ENCODE measurements at places on chromosomes 4 and X. TPM values are rescaled to one million over a fixed set of nuclear protein-coding genes. Genes with fewer than 3 reads are reported as not detected.
A peak's percentile ranks its signal among the peaks of the same experiment; 100 is the strongest.

- no peak for DNase-seq
Measured at GRCh38 chr4:82230306-82230705, 143.5 kb downstream of the HNRNPD start.

Gene PALLD
- 0.63 TPM for polyA plus RNA-seq

Gene AMBN
- polyA plus RNA-seq = not detected

Gene NUDT6
- 2.3 TPM for polyA plus RNA-seq

GRCh38 chr4:109969087-109969486 is 56.4 kb downstream of the EGF start:
- no peak for DNase-seq

- no peak for DNase-seq
Measured at GRCh38 chrX:119235051-119235511, 1.0 kb upstream of the PGRMC1 start.

Gene CXorf49
- polyA plus RNA-seq = not detected

DNA sequence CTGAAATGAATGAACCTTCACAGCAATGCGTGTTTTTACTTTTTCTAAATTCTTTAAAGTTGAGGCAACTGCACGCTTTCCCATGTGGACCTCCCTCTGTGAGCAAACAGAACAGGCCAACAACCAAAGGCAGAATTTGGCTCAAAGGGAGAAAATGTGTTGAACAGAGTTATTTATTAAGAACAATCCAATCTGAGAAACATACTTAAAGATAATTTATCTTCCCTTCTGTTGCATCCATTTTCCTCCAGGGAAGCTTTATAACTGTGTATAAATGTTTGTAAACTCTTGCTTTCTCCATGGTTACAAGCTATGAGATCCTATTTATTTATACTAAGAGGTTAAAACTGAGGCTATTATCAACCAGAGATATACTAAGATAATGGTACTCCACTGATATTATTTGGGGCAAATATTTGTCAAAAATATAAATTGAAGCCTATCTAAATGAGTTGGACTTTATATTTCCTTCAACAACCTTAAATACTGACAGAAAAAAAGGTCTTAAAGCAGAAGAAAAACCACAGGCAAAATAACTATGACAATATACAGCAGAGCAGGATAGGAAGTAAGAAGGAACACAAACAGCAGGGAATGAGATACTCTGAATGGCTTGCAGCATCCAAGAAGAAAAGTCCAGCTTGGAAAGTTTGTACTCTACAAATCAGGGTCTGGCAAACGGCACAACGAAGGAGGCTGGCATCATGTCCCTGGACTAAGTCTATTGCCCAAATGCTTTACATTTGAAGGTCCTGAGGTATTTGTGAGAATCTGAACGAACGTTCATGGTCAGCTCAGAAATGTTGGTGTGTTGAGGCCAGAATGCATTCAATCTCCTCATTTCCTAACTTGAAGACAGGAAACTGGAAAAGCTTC is 663.2 kb upstream of the INTU start:
- no peak for DNase-seq

DNA sequence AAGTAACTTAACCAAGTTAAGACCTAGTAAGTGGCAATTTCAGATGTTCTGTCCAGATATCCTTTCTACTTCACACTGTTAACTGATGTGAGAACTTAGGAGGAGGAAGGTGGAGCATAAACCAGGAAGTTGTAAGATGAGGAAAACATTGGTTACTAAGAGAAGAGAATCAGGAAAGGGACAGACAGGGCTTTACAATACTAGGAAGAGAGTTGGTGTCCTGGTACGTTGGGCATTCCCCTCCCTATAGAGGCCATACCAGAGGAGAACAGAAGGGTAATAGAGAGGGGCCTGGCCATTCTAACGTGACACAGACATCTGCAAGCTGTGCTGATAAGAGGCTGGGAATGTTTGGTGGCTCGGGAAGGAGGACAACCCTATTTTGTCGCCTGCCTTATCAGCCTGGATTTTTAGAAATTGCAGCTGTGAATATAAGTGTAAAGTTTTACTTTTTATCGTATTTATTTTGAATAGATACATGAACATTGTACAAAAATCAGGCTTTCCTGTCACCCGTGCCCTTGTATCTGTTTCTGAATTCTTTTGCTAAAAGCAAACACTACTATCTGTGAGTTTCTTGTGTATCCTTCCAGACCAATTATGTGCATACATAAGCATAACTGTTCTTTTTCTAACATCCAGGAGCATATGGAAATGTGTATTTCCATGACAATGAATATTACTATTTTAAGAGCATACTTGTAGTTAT is 53.5 kb upstream of the HPRT1 start:
- no peak for DNase-seq

- DNase-seq = no peak
Measured at GRCh38 chr4:103050736-103051436, 25.7 kb downstream of the SLC9B2 start.

Gene LIMCH1
- not detected for polyA plus RNA-seq

DNA sequence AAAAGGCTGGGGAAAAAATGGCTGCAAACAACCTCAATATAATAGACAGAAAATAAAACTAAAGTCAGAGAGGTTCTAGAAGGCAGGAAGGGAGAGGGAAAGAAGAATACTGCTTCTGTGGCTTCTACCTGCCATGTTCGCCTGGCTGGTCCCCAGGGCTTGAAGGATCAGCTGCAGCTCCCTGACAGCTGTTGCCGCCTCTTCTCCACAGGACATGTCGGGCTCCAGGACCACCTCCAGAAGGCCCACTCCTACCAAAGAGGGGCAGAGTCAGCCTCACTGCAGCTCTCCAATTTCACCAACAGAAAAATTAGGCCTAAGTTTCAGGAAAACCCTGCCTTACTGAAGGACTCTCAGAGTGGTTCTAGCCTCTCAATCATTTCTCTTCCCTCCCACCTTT is 44.9 kb downstream of the GATB start:
- DNase-seq = no peak

Gene MID2
- polyA plus RNA-seq = 5.7 TPM

DNA sequence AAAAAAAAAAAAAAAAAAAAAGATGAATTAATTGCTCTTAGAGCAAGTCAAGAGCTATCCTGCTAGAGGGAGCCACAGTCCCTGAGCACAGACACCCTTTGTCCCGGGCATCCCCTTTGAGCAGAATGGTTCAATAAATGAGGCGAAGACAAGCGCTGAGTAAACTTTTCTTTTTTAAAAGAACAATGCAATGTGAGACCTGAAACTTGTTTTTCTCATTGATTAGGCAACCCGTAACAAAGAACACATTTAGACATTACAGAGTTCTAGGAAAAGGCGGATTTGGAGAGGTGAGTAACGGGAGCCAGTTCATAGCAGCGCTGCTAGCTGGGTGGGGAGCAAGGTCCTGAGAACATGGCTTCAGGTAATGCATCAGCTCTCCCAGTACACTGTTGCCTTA is 46.1 kb downstream of the GRK4 start:
- DNase-seq = no peak

Gene RHOXF1
- 0.37 TPM for polyA plus RNA-seq

DNA sequence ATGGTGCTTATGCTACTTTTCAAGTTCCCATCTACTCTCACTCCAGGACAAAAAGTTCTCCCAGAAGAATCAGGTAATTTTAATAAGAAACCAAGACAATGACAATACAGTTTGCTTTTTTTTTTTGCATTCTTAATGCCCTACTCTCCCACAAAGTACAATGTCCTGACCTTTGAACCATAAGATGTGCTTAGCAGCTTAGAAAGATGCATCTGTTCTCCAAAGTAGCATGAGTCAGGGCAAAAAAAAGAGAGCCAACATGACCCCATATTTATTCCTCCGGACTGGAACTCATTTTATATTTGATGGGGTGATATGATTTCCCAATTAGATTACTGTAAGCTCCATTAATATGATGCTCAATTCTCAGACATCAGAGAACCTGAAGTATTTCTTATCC is 16.5 kb upstream of the PDCL2 start:
- no peak for DNase-seq

Gene IL2RG
- polyA plus RNA-seq = 933 TPM

DNA sequence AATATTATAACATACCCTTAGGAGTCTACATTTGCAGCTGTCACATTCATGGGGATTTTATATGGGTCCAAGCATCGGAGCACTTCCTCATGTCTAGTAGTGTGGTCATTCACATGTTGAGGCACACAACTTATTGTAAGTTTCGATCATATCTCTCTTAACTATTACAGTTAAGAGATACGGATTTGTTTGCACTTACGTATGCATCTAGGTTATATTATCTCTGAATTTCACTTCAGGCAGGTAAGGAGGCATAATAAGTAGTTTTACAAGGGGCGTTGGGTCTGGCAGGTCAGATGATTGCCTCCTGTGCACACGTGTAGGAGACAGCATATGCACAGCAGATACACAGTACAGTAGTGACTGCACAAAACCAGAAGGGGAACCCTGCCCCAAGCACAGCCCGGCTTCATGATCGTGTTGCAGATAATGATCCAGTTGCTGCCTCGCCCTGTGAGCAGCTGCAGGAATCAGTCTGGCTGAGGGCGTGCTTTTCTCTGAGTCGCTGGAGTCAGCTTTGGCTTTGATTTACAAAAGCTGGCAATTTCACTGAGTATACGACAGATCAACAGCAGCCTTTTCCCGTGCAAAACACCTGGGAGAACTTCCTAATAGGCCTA is 302.9 kb upstream of the GATB start:
- peak; percentile 56 for DNase-seq

GRCh38 chr4:23083391-23083790 is 390.7 kb downstream of the GBA3 start:
- DNase-seq = no peak

- no peak for DNase-seq
Measured at GRCh38 chr4:25290490-25291067, 22.0 kb upstream of the ZCCHC4 start.

DNA sequence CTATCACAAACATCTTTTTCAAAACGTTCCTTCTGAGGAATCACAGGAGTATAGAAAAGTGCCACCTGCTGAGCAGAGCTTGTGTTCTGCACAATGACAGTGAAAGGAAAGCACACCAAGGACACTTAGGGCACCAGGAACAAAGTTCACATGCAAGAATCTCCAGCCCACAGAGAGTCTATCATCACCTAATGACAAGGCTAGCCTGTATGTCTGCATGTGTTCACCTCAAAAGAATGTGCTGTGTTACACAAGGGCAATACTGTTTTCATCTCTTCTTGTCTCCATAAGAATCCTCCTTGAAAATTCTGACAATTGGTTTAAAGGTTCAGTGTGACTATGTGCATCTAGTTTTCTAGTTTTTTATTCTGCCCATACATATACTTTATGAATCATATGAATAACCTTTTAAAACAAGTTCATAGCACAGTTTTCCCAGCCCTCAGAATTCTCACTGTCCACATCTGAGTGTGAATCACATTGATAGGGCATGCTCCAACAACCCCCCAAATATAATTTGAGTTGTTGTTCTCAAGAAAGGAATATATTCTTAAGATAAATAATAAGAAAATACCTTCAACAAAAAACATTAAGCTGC is 118.0 kb downstream of the PWWP3B start:
- DNase-seq = no peak

GRCh38 chr4:154658680-154659405 is 46.4 kb upstream of the FGG start:
- no peak for DNase-seq

DNA sequence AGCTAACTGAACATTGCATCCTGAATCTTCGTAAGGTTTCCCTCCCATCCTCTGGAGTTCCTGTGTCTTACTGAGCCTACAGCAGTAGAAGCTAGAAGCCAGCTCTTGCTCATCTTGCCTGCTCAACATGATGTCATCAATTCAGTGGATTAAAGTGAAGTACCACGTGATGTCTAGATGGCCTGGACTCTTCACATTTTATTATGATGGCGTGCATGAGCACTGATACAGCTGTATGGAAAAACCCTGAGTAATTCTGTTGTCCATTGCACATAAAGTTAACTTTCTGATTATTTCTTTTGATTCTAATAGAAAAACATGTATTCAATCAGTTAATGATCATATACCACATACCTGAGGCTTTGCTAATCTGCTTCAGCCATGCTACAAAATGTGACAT is 2387.7 kb upstream of the TENM3 start:
- no peak for DNase-seq

Gene CDS1
- 0.54 TPM for polyA plus RNA-seq

GRCh38 chr4:10593130-10593529 is 91.4 kb downstream of the CLNK start:
- DNase-seq = no peak

Gene CT45A10
- not detected for polyA plus RNA-seq

Gene CAMK2D
- 13.8 TPM for polyA plus RNA-seq

DNA sequence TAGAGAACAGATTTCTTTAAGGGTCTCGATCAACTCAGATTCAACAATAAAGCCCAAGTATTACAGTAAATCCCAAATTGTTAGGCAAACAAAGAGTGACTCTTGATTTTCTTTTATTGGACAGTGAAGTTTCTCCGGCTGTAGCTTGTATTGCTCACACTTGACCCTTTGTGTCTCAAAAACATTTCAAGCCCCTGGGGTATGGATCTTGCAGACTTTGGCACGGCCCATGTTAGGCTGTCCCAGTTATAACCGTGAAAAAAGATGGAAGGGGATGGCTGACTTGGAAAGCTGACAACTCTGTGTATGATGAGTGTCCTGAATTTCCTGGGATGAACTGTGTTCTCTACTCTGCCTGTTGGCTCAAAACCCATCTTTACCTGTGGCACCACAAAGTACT is 356.1 kb downstream of the SLITRK2 start:
- no peak for DNase-seq

- DNase-seq = no peak
Measured at GRCh38 chr4:117084866-117085701, at the start of gene TRAM1L1. Gene TRAM1L1 (minus strand): TSS chr4:117085576. CDS start chr4:117085393, 183 bp downstream.

GRCh38 chr4:90495211-90495610 is 368.0 kb downstream of the CCSER1 start:
- DNase-seq = no peak

DNA sequence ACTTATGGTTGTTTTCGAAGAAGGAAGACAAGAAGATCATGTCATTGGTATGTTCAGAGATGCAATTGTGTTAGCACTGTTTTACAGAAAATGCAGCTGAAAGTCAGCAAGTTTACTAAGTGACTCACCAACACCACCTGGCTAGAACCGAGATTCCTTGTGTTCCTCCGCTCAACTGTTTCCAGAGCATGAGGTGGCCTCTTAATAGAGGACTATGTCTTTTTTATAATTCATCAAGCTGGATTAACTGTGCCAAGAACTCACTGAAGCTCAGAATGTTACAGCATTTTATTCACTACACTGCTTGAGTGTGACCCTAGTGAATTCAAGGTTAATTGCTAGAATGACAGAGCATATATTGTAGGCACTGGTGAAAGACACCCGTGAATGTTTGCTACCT is 1573.5 kb upstream of the TENM3 start:
- no peak for DNase-seq

DNA sequence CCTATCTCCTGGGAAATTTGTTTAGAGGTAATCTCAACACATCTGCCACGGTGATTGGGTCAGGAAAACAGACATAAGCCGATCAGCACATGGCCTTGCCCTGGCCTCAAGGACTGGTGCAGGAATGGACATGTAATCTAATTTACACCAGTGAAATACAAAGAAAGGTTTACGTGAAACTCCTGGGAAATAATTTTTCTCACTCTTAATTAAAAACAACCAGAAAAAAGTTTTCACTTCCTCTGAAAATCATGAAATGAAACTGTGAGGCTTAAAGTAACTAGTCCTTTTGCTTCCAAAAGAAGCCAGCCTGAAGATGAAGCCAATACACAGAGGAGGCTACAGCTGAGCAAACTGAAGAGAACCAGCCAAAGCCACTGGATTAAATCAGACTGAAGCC is 154.1 kb upstream of the FAM241A start:
- no peak for DNase-seq

Data from naive thymus-derived CD4-positive, alpha-beta T cell (primary cell).